ENCODE measurements at places on chromosomes 6 and 20.

DNA sequence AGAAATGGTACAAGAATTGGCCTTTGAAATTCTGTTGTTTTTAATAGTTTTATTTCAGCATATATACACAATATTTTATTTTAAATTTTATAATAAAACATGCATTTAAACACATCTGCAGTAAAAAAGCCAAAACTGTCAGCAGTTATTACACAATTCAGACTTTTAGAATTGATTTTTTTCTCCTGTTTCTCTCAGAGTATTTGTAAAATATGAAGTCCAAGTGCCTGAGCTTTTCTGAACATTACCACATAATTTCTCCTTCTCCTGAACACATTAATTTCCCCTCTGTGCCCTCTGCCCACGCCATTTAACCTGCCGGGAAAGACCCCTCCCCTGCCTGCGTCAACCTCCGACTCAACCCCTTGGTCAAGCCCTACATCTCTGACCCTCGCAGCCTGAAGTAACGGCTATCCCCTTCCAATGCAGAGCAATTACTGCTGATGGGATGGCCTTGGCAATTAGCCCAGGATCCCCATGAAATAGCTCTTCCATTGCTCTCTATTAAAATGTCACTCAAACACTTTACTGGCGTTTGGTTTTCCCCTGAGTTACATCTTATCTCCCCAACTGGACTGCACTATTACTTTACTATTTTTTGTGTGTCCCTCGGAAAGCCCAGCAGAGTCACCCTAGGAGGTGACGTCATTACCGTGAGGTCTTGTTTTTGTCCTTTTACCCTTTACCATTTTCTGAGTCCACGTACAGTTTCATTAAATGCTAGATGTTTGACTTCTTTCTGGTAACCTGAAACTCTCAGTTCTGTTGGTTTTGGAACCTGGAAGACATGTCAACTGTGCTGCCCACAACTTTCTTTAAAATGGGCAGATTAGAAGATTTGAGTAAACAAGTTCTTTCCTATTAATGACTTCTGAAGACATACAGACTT, 146.7 kb upstream of the TAB2 start:
- DNase-seq = no peak

DNA sequence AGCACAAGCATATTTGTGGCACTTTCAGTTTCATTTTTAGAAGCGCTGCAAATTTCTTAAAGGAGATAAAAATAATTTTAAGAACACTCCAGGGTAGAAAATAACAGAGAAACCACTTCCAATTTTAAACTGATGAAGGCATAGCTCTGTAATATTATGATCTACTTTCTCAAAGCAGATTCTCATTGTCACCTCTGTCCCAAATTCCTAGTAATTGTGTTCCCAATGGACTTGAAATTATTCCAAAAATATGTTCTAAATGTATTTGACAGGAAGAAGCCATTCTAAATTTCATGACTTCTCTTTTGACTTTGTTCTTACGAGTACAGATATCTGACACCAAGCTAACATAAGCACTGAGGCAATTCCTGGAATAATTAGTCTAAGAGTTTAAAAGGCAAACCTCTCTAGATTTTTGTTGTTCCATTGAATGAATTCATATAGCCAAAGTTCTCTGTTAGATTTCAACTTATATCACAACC, 140.2 kb upstream of the CARMIL1 start:
- DNase-seq = no peak

- no peak for DNase-seq
These were observed 112.4 kb downstream of the PRKN start for GRCh38 chr6:162615016-162615705.

- no peak for DNase-seq
These were observed 156.3 kb downstream of the FNDC1 start for GRCh38 chr6:159325476-159325875.

GRCh38 chr6:45366534-45366933, 11.2 kb downstream of the SUPT3H start:
- DNase-seq = no peak

- DNase-seq = no peak
These were observed 20.6 kb upstream of the QKI start for GRCh38 chr6:163393923-163394322.

- no peak for DNase-seq
These were observed 87.8 kb downstream of the PLCB4 start for GRCh38 chr20:9156529-9157280.

GRCh38 chr6:15521582-15521981, 141.2 kb downstream of the DTNBP1 start:
- no peak for DNase-seq

DNA sequence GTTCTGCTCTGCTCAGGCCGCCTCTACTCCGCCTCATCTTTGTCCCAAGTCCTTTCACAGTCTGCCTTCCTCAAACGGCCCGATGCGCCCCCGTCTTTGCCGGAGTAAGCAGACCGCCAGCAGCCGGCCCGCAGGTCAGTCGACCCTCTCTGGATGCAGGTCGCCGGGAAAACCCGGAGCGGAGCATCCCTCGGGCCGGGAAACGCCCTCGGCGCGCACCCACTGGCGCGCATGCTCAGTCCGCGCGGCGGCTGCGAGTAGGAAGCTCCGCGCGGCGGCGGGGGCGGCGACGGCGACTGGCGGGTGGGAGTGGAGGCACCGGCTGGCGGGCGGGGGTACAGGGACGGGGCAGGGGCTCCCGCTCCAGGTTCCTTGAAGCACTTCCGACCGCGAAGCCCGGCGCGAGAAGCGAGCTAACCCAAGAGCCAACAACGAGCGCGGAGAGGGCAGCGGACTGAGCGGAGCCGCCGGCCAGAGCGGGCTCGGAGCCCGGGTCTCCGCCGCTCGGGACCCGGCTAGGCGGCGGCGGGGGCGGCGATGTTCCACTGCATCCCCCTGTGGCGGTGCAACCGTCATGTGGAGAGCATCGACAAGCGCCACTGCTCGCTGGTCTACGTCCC, at the start of gene LRRC1:
TSS of gene LRRC1 (plus strand) at position 286 of the 620 bp plus-strand sequence. CDS start at position 538, 252 bp downstream.
- peak; percentile 79 for DNase-seq

DNA sequence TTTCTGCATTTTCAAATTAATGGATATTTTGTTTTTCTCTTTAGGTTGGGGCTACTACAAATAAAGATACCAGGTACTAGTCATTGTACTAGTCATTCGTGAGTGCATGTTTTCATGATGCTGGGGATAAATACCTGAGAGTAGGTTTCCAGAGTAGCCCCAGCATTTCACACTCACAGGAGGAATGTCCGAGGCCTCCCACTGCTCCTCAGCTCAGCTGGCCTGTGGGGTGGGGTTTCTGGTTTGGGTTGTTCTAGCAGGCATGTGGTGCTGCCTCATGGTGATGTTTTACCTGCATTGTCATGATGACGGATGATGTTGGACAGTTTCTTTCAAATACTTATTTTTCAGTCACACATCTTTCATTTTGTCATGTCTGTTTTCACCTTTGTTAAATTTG, 144.5 kb downstream of the SMOC2 start:
- DNase-seq = no peak

DNA sequence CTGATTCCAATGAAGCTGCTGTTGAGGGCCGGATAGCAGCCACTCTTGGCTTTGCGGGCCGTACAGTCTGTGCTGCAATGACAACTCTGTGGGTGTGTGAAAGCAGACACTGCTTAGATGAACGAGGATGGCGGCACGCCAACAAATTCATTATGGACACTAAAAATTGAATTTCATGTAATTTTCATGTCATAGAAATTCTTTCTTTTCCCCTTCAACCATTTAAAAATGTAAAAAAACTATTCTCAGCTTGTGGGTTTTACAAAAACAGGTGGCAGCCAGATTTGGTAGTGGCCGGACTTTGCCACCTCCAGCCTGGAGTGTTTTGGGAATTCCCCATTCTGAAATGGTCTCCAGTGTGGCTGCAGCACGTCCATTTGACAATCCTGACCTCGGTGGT, 26.0 kb downstream of the MAS1 start:
- DNase-seq = no peak

- DNase-seq = no peak
These were observed 34.0 kb downstream of the NUDT3 start for GRCh38 chr6:34358389-34358905.

- no peak for DNase-seq
These were observed 36.2 kb upstream of the PLCB1 start for GRCh38 chr20:8095648-8096572.

GRCh38 chr20:31903627-31904386, 33.4 kb downstream of the TTLL9 start:
- no peak for DNase-seq

- DNase-seq = no peak
These were observed 107.3 kb downstream of the EPB41L2 start for GRCh38 chr6:130955755-130956154.

DNA sequence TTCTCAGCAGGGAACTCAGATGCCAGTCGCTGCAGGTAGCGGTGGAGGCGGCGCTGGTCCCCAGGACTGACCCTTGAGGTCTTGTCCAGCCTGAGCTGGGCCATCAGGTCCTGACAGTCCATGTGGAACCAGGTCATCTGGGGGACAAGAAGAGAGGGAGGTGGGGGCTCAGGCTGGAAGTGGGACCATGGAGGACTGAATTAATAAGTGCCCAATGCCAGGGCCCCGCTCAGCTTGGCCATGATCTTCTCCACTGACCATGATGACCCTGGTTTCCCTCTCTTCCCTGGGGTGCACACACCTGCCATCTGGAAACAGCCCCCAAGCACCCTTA, 47.0 kb downstream of the KIAA1755 start:
- DNase-seq = no peak

- no peak for DNase-seq
These were observed 240.8 kb downstream of the CDC5L start for GRCh38 chr6:44628347-44628746.

DNA sequence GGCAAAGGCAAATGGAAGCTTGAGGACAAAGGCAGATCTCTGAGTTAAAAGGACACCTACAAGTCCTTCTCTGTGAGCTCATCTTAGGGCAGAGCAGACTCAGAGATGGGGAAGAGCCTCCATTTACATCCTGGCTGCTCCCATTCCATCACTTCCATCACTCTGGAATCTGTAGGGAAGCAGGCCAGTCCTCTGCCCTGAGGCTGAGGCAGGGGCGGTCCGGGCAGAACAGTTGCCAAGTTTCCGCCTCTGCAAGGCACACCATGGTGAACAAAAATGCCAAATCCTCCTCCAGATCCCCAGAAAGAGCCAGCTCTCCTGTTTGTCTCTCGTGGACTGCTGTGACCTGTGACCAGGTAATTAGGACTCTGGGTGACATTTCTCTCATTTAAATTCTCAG, 209.6 kb upstream of the SSTR4 start:
- DNase-seq = no peak

DNA sequence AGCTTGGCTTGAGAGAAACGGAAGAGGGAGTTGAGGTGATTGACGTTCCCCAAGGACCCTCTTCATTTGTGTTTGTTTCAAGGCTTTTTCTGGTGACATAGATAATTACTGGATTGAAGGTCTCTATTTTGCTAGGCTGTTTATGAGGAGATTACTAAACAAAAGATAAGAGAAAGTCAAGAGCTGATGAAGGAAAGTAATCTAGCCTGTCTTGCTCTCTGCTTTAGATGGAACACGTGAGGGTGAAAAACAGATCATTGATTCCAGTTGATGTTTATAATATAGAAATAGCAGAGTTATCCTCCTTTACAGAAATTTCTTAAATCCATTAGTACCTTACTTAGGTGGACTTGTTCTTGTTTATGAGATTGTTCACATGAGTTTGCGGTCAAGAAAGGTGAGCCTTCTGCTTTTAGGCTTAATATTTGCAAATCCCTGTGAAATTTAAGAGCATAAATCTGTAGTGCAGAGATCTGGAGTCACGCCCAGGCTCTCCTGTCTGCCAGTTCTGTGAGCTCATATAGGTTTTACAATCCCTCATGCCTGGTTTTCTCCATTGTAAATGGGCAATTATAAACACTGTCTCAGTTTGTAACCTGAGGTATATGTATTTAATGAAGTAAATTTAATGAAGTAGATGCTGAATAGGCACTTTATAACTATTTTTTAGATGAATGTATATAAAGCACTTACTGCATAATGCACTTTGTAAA, 272.8 kb downstream of the NKAIN2 start:
- no peak for DNase-seq

DNA sequence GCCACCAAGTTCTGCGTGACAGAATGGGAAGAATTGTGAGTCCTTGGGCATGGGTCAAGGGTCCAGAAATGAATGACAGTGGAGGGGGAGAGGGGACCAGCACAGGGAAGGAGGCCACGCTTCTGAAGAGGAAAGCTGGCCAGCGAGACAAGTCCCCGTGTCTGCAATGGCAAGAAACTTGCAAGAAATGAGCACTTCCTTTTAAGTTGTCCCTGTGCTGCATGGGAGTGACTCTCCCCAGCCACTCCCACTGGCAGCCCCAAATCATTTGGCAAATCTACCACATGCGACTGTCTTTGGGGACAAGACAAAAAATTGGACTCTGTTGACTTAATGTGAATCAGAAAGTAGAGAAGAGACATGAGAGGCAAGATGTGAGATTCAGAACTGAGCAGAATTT, 242.2 kb upstream of the RREB1 start:
- DNase-seq = no peak

- no peak for DNase-seq
These were observed 1516.9 kb upstream of the DEFB115 start for GRCh38 chr20:29740601-29740950.
